HCT116 (cell line): ENCODE measurements at places on chromosomes 16 and 17. TPM values are rescaled to one million over a fixed set of nuclear protein-coding genes. Genes with fewer than 3 reads are reported as not detected.

- H3K27ac ChIP-seq = no peak overlapping the region
- DNase-seq = no peak
- H3K36me3 ChIP-seq = no peaks in the 10 kb centered on the region
- no peaks in the 10 kb centered on the region for H3K4me1 ChIP-seq
Observed at GRCh38 chr16:65426484-65426883, 304.6 kb upstream of the CDH11 start.

TBC1D3C gene
- 0.22 TPM for total RNA-seq

CNP gene
- total RNA-seq = 51.2 TPM

DNA sequence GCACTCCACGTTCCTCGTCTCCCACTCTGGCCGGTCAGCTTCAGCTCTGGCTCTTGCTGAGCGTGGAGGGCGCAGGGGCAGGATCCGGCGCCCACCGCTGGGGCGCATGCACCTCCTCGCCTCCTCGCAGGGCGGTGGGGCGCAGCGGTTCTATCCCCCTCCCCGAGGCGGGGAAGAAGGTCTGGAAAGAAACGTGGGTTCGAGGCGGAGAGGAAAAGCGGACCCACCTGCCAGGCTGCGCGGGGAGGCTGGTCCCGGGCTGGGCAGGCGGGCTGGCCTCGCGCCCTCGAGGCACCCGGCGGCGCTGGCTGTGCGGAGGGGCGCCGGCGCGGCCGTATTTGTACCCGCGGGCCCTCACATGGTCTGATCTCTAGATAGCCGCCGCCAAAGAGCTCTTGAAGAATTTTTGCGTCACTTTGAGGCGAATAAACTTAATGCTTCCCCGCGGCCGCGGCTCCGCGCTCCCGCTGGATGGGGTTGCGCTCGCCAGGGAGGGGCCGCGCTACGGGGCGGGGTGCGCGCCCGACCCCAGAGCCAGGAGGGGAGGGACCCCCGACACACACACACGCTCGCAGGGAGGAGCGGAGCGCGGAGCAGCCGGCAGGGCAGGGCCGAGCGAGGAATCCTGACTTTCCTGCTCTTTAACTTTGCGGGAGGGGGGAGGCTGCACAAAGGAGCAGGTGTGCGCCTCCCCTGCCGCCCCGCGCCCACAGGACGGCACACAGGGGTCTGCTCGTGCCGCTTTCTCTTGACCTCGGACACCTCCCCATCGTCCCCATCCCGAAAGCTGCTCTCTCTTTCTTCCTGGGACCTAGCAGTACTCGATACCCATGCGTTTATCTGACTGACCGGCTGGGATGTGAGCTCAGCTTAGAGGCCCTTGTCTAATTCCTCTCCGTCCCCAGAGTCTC, at the start of gene SLC6A4:
SLC6A4 (minus strand) TSS at position 312 of the 911 bp plus-strand sequence. CDS start 13,739 bp downstream, outside the sequence.
- H3K27me3 ChIP-seq = peaks cover 26% of the 10 kb centered on the region; the same call in 1 of the 2 replicates
- no peak within 1 kb of the TSS for H3K4me3 ChIP-seq
- H3K4me1 ChIP-seq = no peaks in the 10 kb centered on the region
- H3K36me3 ChIP-seq = no peaks in the 10 kb centered on the region

- no peaks in the 10 kb centered on the region; the same call in 1 of the 2 replicates for H3K4me1 ChIP-seq
- H3K27me3 ChIP-seq = no peaks in the 10 kb centered on the region
- DNase-seq = no peak
- H3K27ac ChIP-seq = no peak overlapping the region; the same call in 1 of the 2 replicates
- H3K36me3 ChIP-seq = no peaks in the 10 kb centered on the region
- H3K4me3 ChIP-seq = no peak overlapping the region
Observed at GRCh38 chr17:75625813-75626486, 7.3 kb upstream of the SMIM5 start.

GRCh38 chr17:321386-321941, 31.1 kb downstream of the RPH3AL start:
- H3K27me3 ChIP-seq = no peaks in the 10 kb centered on the region
- H3K4me3 ChIP-seq = no peak overlapping the region
- no peak overlapping the region for H3K27ac ChIP-seq
- H3K36me3 ChIP-seq = no peaks in the 10 kb centered on the region

OR1A2 gene
- total RNA-seq = not detected

ZFHX3 gene
- 6.3 TPM for total RNA-seq

GRCh38 chr17:12574525-12574924, 91.2 kb upstream of the MYOCD start:
- no peaks in the 10 kb centered on the region for H3K36me3 ChIP-seq
- peaks cover 10% of the 10 kb centered on the region; the same call in 1 of the 2 replicates for H3K27me3 ChIP-seq
- H3K27ac ChIP-seq = no peak overlapping the region
- no peak overlapping the region for H3K4me3 ChIP-seq

- peak overlapping the region; percentile 90 for H3K27ac ChIP-seq
- peaks cover 14% of the 10 kb centered on the region for H3K4me1 ChIP-seq
- peaks cover 6% of the 10 kb centered on the region for H3K36me3 ChIP-seq
- H3K27me3 ChIP-seq = no peaks in the 10 kb centered on the region
Observed at GRCh38 chr17:7582396-7583252, 1.0 kb upstream of the MPDU1 start.

DNA sequence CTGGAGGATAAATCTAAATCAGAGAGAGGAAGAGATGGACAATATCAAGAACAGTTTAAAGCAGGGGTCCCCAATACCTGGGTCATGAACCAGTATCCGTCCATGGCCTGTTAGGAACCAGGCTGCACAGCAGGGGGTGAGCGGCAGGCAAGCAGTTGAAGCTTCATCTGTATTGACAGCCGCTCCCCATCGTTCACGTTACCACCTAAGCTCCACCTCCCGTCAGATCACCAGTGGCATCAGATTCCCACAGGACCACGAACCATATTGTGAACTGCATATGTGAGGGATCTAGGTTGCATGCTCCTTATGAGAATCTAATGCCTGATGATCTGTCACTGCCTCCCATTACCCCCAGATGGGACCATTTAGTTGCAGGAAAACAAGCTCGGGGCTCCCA, 226.5 kb downstream of the SLC39A11 start:
- 0 out of 2 replicates have a peak, but pooled peaks cover 4% of the 10 kb centered on the region for H3K4me1 ChIP-seq
- H3K27ac ChIP-seq = no peak overlapping the region
- no peak for DNase-seq
- no peaks in the 10 kb centered on the region for H3K27me3 ChIP-seq

DNA sequence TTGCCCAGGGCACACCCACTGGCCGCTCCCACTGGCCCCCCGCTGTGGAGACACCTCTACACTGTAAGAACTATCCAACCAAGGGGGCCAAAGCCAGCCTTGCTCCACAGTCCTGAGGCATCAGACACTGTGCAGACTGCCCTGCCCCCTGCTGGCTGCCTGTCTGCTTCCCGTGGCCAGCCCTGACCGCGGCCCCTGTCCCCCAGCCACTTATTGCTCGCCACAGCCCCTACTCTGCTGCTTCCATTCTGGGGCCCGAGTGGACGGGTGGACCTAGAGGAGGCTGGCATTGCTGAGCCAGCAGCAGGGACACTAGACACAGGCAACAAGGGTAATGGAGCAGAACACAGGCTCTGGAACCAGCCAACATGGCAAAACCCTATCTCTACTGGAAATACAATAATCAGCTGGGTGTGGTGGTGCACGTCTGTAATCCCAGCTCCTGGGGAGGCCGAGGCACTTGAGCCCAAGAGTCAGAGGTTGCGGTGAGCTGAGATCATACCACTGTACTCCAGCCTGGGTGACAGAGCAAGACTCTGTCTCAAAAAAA, 19.7 kb upstream of the LRRC37A3 start:
- DNase-seq = no peak
- H3K27ac ChIP-seq = no peak overlapping the region
- no peaks in the 10 kb centered on the region for H3K4me1 ChIP-seq
- H3K4me3 ChIP-seq = no peak overlapping the region

- no peak overlapping the region for H3K27ac ChIP-seq
- H3K4me3 ChIP-seq = no peak overlapping the region
- no peaks in the 10 kb centered on the region for H3K27me3 ChIP-seq
- peaks cover 42% of the 10 kb centered on the region for H3K4me1 ChIP-seq
Observed at GRCh38 chr17:19750020-19750572, 2.0 kb upstream of the ALDH3A1 start.

GRCh38 chr16:74521691-74522090, 85.2 kb downstream of the GLG1 start:
- H3K36me3 ChIP-seq = no peaks in the 10 kb centered on the region
- DNase-seq = no peak
- no peak overlapping the region for H3K4me3 ChIP-seq
- 0 out of 2 replicates have a peak, but pooled peaks cover 12% of the 10 kb centered on the region for H3K4me1 ChIP-seq

DNA sequence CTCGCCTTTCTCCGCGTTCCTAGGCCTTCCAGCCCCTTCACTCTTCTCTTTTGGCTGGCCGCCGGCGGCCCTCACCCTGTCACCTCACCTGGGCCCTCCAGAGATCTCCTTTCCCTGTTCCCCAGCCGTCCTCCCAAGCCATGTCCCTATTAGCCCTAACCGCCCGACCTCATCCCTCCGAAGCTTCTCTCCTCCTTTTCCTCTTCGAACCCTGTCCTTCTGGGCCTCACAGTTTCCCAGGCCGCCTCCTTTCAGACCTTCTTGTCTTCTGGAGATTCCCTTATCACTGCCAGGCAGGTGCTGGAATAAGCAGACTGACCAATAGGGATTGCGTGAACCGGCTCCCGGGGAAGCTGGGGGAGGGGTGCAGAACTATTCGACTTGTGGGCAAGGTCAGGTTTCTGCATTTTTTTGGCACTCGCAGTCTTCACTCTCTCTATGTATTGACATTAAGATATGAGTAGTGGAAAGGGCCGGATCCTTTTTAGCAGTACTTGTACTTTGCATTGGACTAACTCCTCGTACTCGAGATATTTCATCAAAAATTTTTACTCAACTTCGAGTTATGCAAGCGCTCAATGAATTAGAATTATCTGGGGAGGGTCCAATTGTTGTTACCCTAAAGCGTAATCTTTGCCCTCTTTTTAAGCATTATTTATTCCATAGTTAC, 690 bp downstream of the RHOT1 start:
- peak overlapping the region; percentile 92 for H3K27ac ChIP-seq
- peak; percentile 32 for DNase-seq

GRCh38 chr16:4350365-4350786, 745 bp downstream of the PAM16 start:
- H3K4me1 ChIP-seq = peaks cover 7% of the 10 kb centered on the region
- no peaks in the 10 kb centered on the region for H3K27me3 ChIP-seq
- peak overlapping the region; percentile 99 for H3K4me3 ChIP-seq
- no peak for DNase-seq

DNA sequence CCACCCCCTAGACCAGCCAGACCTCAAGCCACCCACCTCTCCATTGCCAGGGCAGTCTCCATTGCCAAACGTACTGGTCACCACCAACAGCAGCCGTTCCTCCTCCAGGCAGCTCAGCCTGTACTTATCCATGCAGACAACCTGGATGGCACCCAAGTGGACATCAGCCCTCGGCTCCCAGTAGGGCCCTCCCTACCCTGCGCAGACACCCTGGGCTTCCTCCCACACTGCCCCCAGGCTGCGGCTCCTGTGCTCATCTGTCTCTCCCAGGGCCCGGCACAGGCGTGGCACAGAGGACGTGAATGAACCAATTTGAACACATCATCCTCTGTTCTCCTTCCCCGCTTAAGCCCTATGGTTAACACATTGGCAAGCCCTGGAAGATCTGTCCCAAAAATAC, 29.5 kb downstream of the NOS2 start:
- H3K4me1 ChIP-seq = no peaks in the 10 kb centered on the region
- no peak overlapping the region for H3K27ac ChIP-seq
- H3K4me3 ChIP-seq = no peak overlapping the region
- no peak for DNase-seq

GRCh38 chr17:38538906-38539305, 66.8 kb downstream of the SRCIN1 start:
- no peak overlapping the region for H3K4me3 ChIP-seq
- H3K36me3 ChIP-seq = no peaks in the 10 kb centered on the region
- no peaks in the 10 kb centered on the region for H3K4me1 ChIP-seq
- no peak for DNase-seq
- no peaks in the 10 kb centered on the region for H3K27me3 ChIP-seq
